ENCODE measurements at places on chromosomes 12 and 14. TPM values are rescaled to one million over a fixed set of nuclear protein-coding genes. Genes with fewer than 3 reads are reported as not detected.

DNA sequence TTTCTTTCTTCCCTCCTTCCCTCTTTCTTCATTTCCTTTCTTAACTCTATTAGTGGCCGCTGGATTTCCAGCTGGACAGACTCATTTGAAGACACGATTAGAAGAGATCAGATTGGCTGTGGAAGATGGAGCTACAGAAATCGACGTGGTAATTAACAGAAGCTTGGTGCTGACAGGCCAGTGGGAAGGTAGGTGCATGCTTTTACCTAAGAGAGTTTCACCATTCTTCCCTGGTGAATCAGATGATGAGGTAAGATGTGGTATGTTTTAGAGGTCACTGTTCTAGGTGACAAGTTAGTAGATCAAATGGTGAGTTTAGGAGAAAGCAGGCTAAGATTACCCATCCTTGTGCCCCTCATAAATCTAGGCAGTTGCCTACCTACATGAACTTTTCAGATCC, 51.6 kb downstream of the DERA start:
- peak; percentile 42 for DNase-seq

Gene PHLDA1
- total RNA-seq, result 58.8 TPM

DNA sequence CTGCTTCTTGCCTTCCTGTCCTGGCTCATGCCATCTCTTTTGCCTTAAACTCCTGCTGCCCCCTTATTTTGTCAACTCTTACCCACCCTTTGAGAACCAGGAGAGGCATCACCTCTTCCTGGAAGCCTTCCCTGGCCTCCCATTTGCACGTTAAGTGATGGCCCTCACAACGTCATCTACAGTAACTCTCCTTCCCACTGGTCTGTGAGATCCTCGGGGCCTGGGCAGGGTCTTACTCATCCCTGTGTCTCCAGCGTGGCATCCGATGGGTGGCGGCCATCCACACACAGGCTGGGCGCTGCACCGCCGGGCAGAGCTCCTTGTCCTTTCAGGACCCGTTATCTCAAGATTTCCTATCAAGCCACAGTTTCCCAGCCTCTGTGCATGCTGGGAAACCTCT, 16.8 kb upstream of the CACNA2D4 start:
- no peak for DNase-seq

- DNase-seq, result no peak
Measured at GRCh38 chr12:123061441-123062205, 81.1 kb downstream of the ARL6IP4 start.

DNA sequence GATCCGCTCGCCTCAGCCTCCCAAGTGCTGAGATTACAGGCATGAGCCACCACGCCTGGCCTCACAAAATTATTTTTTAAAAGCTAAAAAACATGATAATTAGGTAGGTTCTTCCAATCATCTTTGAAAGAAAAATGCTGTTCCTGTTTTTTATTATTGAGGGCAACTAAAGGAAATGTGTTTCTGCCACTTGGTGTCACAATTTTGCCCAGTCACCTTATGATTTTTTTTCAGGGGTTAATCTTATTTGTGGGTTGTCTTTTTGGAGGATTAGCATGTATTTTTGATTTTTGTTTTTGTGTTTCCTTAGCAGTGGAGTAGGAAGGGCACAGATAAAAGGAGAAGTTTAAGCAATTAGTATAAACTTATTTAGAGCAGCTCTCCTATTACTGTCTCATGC, 79.8 kb downstream of the PRORP start:
- no peak for DNase-seq

Data from Daoy (cell line).